Renal cortical epithelial cell (primary cell): ENCODE measurements at places on chromosomes 13 and 19.

DNA sequence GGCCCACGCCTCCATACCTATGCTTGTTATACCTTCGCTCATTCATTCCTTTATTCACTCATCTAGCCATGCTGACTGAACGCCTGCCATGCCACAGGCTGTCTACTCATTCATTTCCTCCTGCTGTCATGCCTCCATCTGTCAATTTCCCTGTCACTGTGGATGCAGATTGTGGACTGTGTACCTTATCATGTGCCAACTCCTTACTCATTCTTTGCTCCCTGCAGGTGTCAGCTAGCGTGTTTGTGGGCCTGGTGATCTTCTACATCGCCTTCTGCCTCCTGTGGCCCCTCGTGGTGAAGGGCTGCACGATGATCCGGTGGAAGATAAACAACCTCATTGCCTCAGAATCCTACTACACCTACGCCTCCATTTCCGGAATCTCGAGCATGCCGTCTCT is 4.1 kb upstream of the PSMD8 start:
- DNase-seq, result no peak

- DNase-seq, result no peak
Measured at GRCh38 chr19:42561512-42561911, 33.2 kb downstream of the CEACAM8 start.

DNA sequence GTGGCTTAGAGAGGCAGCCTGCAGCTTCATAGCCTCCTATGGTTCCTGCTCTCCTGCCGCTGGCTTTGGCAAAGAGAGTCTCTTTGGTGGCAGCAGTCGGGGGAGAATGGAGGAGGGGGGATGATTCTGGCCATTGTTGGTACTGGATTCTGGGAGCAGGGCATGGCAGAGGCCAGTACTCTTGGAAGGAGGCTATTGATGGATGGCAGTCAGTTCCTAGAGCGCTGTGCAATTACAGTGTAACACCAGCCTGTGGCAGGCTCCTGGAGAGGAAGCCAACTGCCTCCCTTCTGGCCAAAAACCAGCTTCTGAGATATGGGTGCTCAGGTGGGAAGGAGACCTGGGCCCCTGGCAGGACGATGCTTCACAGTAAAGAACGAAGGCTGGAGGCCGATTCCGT is 47.9 kb upstream of the TMTC4 start:
- DNase-seq, result no peak

DNA sequence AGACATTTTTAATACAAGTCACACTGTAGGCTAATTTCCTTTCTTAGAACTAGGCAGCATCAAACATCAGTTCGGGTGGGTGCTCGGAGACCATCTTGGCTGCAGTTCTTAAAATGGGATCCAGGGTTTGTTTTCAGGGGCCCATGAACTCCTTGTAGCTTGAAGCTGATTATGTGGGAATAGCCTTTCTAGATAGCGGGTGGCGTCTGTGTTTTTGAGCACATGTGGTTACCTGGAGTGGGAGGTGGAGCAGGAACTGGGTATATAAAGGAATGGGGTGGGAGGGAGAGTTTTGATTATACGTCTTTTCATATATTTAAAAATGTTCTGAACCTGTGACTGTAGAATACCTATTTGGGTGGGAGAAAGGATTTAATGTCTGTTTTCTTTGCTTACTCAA is 12.9 kb downstream of the CLPTM1 start:
- no peak for DNase-seq

DNA sequence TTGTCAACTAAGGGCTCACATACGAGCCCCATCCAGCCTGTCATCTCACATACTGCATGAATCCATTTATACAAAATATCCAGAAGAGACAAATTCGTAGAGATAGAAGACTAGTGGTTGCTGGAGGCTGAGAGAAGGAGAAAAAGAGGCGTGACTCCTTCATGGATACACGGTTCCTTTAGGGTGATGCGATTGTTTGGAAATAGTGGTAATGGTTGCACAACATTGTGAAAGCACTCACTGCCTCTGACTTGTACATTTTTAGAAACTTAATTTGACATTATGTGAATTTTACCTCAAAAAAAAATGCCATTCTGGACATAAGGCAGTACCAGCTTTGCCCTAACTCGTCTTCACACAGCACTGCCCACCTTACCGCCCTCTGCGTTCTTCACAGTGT is 27.3 kb downstream of the IGFL1 start:
- no peak for DNase-seq

- peak; percentile 44 for DNase-seq
Measured at GRCh38 chr19:45643024-45643926, 4.1 kb upstream of the EML2 start.

DNA sequence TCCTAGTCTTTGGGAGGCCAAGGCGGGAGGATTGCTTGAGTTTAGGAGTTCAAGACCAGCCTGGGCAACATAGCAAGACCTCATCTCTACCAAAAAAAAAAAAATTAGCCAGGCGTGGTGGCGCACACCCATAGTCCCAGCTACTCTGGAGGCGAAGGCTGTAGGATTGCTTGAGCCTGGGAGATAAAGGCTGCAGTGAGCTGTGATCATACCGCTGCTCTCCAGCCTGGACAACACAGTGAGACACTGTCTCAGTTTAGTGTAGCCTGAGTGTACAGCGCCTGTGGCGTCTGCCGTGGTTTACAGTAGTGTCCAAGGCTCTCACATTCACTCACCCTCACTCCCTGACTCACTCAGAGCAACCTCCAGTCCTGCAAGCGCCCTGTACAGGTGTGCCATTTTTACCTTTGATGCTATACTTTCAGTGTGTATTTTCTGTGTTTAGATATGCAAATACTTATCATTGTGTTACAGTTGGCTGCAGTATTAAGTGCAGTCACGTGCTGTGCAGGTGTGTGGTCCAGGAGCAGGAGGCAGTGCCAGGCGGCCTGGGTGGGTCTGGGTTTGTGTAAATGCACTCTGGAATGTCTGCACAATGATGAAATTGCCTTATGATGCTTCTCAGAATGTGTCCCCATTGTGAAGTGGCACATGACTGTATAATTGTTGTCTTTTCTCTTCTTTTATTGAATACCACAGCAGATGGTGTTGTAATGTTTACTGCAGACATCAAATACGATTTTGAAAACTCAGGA is 36.1 kb upstream of the DCUN1D2 start:
- DNase-seq, result no peak

DNA sequence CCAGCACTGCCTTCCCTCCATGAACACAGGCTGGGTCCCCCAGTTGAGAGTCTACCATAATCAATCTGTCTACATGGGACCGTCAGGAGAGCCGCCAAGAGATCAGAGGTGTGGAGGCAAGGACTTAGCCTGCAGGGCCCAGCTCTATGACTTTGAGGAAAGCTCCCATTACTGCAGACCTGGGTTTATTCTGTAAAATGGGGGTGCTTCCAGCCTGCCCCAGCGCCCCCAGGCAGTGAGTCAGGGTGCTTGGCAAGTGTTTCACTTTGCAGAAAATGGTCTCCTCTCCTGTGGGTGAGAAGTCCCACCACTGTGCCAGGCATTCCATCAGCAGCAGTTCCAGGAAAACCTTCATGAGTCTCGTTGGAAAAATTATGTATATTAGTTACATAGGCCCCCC is 75.5 kb upstream of the VSTM2B start:
- no peak for DNase-seq

DNA sequence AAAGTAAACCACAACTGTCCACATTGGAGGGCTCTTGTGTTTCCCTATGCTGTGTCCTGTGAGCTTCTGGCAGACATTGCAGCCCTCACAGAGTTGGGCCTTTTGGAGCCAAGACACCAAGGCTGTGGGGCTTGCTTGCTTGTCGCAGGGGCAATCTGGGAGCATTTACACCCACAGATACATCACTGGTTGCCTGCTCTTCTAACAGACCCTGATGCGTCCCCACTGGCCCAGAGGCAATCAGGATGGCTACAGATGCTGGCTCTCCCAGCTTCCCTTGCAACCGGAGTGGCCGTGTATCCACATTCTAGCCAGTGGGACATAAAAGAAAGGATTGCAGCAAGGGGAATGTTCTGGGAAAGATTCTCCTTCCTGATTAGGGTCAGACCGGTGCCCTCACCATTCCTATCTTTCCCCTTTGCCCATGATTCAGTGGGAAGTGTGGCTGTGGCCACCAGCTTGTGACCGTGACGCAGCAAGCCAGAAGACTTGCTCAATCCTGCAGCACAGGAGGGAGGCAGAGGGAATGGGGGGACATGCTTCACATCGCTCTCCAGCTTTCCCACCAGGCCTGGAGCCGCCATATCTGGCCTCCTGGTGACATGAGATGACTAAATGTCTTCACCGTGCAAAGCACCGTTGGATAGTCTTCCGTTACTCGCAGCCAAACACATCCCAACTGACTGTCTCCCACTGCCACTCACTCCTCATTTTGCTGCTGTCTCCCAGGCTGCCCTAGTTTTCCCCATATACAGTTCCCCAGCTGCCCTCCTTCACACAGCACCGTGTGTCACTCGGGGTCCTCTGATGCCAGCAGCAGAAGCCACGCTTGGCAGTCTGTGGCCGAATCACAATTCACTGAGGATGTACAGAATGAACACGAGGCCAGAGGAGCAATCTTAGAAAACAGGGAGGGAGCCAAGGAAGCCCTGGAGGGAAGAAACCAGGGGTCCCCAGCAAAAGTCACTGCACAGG is 151.0 kb downstream of the DPF1 start:
- DNase-seq, result no peak

GRCh38 chr19:1098177-1099051 is 3.2 kb upstream of the POLR2E start:
- peak; percentile 50 for DNase-seq

DNA sequence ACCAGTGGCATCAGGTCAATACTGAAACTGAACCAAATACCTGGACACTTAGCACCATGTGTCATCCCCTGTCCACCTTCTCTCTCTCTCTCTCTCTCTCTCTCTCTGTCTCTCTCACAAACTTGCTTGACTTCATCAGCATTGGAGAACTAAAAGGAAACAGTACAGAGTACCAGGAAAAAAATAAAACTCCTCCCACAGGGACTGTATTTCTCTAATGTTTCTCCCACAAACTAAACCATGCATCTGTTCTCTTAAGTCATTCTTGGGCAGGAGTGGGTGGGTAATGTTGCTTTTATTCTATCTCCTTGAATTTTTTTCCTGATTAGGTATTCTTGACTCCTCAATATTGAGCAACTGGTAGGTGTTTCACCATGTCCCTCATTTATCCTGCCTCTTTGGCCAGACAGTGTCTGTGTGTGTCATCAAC is 112.9 kb upstream of the CACNA1A start:
- peak; percentile 73 for DNase-seq

GRCh38 chr19:31572102-31572975 is 223.1 kb upstream of the TSHZ3 start:
- DNase-seq, result no peak

- DNase-seq, result no peak
Measured at GRCh38 chr19:6778386-6778785, 5.9 kb downstream of the VAV1 start.

- DNase-seq, result no peak
Measured at GRCh38 chr13:38755793-38756192, 68.9 kb downstream of the FREM2 start.

GRCh38 chr13:68386808-68387207 is 1156.7 kb upstream of the PCDH9 start:
- no peak for DNase-seq
